ENCODE measurements at places on chromosomes 1 and 21.

- DNase-seq: peak; percentile 2
Observed at GRCh38 chr1:3461934-3462275, 7.4 kb downstream of the ARHGEF16 start.

GRCh38 chr1:5485436-5485835, 506.8 kb downstream of the NPHP4 start:
- DNase-seq: no peak

GRCh38 chr1:154384650-154385489, 20.3 kb upstream of the IL6R start:
- DNase-seq: no peak

DNA sequence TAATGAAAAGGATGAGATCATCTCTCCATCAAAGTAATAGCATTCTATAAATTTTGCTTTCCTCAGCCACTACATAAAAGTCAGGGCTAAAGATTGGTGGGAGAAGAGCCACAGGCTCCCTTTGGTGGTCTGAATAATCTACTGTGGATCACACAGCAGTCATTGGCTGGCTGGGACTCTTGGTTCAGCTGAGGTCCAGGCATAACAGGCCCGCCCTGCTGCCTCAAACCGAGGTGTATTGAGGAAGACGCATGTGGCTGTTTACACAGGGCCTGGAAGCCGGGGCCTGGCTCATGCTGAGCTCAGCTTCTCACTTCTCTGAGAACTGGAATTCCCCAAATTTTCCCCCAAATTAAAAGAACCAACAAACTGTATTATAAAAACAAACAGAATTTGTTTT, 139.2 kb downstream of the PTPRC start:
- DNase-seq: peak; percentile 5

DNA sequence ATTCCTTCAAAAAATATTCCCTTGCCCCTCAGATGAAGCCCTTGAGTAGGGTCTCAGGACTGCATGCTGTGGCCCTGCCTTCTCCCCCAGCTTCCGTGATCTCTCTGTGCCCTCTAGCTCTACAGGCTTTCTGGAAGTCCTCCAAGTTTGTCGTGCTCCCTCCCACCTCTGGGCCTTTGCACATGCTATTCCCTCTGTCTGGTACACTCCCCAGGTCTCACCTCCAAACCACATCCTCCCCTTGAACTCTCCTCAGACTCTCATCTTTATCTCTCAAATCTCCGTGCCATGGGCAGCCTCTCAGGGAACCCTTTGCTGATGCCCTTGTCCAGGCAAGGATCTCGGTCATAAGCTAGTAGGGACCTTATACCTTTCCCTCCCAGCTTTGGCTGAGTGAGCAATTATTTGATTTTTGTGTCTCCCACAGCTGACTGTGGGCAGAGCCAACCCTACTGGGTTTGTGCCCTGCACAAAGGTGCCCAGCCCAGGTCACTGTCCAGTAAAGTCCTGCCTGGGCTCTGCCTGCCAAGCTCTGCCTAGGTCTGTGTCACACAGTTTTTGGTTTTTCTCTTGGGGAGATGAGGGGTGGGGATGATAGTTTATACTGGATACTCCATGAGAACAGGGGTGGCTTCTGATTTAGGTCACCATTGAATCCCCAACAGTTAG, 188.1 kb downstream of the ZNF281 start:
- no peak for DNase-seq

GRCh38 chr1:243917863-243918565, 68.0 kb upstream of the AKT3 start:
- DNase-seq: no peak

GRCh38 chr1:202760589-202760988, 47.6 kb downstream of the KDM5B start:
- no peak for DNase-seq

GRCh38 chr1:218739426-218739825, 394.3 kb downstream of the TGFB2 start:
- no peak for DNase-seq

GRCh38 chr1:177933881-177934280, 36.0 kb downstream of the SEC16B start:
- no peak for DNase-seq

DNA sequence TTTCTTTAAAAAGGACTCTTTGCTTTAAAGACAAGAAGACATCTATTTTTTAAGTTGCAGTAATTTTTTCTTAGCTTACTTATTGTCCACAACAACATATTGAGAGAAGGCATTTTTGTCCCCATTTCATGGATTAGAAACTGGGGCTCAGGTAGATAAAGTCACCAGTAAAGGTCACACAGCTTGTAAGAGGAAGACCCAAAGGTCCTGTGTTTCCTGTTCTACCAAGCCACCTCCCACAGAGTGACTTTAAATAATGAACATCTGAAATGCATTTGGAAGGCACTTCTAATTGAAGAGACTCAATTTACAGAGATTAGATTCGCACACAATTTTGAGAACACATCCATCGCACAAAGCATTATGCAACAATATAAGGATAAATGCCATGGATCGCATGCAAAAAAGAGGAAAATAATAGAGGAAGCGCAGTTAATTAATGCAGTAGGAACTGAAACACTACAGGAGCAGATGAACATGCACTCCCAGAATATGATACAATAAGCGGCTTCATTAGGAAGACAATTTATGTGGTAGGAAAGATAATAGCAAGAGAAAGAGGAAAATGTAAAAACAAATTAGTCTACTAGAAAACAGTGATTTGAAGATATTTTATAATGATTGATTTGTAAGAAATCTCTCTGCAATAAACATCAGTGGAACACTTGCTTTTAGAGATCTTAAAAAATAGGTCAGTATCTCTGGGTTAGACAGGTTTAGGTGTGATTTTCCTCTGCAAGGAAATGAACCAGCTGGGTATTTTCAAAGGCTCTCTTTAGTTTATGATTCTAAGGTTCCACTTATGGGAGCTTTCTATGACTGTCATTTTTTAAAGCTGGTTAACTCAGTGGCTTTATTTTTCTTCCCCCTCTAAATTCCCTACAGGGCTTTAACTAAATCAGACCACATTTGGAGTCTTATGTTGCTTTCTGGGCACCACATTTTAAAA, 27.1 kb upstream of the CD2 start:
- DNase-seq: no peak

DNA sequence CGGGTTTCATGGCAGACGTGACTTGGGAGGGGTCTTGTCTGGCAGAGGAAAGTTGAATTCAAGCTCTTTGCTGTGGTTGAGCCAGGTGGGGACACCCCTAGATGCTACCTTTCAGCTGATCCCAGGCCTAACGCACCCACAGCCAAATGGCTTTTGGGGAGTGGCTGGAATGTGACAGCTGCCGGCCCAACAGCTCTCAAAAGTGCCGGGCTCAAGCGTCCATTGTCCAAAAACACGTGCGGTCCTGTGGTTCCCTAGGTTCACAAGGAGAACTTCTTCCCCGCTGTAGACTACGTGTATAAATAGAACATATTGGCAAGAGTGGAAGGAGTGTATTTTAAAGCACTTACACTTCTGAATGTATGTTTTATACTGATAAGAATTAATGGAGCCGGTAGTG, 87.1 kb upstream of the ARHGEF16 start:
- DNase-seq: no peak

- DNase-seq: no peak
Observed at GRCh38 chr1:92374223-92374622, 75.4 kb downstream of the RPAP2 start.

DNA sequence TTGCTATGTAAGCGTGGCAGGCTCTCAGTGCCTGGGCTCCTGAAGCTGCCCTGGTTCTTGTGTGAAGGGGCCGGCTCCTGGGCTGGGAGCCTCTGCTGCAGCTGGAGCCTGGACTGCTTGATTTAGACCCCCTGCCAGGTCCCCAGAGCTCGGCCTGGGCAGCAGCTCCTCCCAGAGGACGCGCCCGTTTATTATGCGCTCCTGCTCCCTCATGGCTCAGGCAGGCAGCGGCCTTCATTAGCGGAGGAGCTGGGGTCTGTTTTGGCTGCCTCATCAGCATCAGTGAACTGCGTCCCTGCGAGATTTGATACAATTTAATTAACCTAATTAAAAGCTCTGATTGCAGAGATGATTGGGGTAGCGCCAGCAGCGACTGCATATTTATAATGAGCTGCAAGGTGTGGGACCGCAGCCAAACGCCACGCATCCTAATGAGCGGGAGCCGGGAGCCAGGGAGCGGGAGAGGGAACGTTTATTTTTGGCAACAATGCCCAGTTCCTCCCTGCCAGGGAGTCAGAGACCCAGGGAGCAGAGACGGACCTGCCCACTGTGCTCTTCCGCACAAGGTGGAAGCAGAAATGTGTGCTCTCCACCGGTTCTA, 16.6 kb downstream of the UTP11 start:
- peak; percentile 79 for DNase-seq

GRCh38 chr1:94888201-94888600, 38.7 kb downstream of the CNN3 start:
- no peak for DNase-seq

GRCh38 chr1:44759077-44759476, 16.3 kb upstream of the RPS8 start:
- DNase-seq: no peak

DNA sequence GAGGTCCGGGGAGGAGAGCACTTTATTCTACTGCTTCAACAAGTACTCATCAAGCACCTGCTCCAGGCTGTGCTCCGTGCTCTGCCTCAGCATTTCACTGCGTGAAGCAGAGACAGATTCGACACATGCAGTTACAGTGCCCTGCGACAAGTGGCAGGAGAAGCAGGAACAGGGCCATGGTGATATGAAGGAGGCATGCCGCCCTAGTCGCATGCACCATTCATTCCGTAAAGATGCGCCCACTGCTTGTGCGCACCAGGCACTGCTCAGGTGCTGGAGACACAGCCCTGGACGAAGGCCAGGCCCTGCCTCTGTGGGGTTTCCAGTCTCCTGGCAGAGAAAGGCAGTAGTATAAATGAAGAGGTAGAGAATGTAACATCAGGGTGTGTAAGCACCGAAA, 206.6 kb downstream of the HIVEP3 start:
- DNase-seq: no peak

- DNase-seq: no peak
Observed at GRCh38 chr1:147622731-147623130, 47.6 kb downstream of the ACP6 start.

GRCh38 chr1:29836651-29837646, 600.6 kb downstream of the PTPRU start:
- DNase-seq: no peak

GRCh38 chr1:63318201-63318979, 4.0 kb upstream of the FOXD3 start:
- no peak for DNase-seq

DNA sequence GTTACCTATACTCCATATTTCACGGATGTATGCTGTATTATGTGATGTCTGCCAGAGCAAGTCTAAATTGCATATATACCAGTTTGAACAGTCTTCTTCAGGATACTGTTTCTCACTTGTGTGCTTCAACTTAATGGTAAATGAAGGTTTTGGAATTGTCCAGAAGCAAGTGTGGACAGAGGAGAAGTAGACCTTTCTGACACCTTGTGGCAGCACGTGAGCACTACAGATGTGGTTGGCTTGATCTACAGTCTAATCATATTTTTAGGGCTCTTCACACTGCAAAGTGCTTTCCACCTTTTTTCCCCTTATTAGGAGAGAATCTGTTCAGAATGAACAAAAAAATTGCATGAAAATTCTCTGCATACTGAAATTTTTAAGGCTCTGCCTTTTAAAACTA, 10.9 kb downstream of the MORC3 start:
- DNase-seq: peak; percentile 51

- no peak for DNase-seq
Observed at GRCh38 chr1:229371624-229372023, 28.8 kb upstream of the CCSAP start.

- no peak for DNase-seq
Observed at GRCh38 chr21:14886001-14886400, 178.8 kb downstream of the NRIP1 start.

DNA sequence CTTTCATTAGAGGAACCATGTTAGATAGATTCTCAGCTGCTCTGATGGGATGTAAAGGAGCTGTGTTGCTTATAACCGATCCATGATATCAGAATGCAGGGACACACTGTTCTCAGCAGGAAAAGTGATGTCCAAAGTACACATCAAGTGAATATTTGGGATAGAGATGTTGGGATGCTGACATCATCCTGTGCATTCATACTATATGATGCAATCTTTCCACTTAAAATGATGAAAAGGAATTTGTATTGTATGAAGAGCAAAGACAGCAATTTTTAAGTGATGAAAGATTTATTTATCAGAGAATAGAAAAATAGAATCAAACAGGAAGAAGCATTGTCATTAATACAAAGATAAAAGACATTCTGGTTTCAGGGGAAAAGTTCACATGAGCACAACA, 110.1 kb downstream of the ERG start:
- no peak for DNase-seq

GRCh38 chr1:13762642-13763041, 62.7 kb downstream of the PRDM2 start:
- DNase-seq: no peak

DNA sequence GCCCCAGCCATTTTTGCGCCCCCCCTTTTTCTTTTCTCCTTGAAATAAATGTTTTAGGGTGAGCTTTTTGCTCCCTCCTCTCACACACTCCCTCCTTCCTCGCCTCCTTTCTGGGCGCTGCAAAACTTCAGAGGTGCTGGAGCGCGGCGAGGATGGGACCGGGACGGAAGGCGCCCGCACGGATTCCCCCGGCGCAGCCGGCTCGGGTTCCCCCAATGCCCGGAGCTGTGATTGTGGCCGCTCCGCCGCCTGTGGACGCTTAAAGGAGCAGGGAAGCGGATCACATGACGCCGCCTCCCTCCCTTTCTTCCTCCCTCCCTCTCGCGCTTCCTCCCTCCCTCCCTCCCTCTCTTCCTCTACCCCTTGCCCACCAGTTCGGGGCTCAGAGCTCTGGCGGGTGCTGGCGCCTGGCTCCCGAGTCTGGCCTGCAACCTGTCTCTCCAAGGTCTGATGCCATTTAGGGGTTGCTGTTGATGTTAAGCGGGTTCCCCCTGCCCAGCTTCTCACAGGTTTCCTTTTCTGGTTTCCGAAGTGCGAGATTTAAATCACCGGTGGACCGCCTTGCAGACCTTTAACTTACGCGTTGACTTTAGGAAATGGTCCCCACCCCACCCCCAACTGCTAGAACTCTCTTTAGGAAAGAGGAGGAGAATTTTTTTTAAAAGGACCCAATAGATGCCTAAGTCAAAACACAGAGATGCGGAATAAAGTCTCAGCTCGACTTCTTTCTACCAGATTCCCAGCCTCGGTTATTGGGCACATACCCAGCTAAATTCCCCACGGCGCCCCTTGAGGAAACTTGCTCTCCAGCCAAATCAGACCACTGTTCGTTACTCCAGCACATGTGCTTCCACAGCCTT, at the start of gene WLS:
Gene WLS (minus strand): TSS at position 235 of the 860 bp plus-strand sequence. CDS start 224 bp downstream, at position 11.
- peak; percentile 74 for DNase-seq

DNA sequence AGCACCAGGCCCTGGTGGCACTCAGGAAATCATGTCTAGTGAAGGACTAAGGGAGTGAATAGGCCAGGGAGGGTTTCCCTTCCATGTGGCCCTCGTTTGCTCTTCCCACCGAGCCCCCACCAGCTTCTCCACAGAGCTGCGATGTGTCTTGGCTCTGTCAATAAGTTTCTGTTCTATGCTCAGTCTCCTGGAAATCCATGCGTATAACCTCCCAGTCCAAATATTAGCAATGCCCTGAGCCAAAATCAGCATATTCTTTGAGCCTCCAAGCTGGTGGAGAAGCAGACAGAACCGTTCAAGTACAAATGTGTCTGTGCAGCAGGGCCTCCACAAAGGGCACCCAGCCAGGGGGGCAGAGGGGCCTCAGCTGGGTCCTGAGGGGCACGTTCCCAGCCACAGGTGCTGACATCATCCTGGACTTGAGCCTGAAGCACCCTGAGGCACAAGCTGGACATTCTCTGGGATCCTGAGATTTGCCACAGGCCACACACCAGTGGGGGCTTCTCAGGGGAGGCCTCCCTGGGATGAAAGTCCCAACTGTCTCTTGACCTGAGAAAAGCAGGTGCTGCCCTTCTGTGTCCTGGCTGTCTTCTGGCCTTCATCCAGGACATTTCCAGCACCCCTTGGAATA, 350.5 kb upstream of the VAMP3 start:
- no peak for DNase-seq

All from BE2C (cell line).